AG20443 (cell line): ENCODE measurements at places on chromosomes 2 and 18.

DNA sequence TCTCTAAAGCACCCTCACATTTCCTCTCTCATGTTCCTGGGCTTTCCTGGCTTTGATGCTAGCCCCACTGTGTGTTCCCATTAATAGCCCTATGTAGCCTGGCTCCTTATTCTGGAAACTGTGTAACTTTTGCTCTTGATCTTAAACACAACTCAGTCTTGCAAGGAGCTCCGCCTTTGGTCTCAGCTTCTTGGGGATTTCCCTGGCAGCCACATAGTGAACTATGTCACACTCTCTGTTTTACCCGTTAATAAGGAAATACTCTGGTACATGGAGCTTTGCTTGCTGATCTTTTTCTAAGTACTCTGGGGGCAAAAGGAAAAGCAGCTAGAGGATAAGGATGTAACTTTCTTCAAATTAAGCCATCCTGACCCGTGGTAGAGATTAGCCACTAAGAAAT lies 259.3 kb downstream of the NEDD4L start:
- no peak for DNase-seq

DNA sequence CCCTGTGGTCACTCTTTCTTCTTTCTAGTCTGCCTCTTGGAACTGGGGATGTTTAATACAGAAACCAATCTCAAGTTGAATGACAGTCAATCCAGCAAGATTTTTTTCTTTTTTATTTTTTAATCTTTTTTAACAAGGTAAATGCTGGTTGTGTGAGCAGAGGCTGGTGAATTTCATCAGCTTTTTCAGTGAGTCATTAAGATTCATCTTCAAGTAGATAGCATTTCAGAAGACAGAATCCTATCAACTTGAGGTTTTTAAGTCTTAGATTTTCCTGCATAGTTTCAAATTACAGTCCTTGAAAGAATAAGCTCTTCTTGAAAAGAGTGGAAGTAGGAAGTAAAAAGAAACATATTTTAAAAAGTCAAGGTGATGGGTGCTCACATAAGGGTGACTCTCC lies 12.4 kb downstream of the SLC8A1 start:
- DNase-seq, result no peak

DNA sequence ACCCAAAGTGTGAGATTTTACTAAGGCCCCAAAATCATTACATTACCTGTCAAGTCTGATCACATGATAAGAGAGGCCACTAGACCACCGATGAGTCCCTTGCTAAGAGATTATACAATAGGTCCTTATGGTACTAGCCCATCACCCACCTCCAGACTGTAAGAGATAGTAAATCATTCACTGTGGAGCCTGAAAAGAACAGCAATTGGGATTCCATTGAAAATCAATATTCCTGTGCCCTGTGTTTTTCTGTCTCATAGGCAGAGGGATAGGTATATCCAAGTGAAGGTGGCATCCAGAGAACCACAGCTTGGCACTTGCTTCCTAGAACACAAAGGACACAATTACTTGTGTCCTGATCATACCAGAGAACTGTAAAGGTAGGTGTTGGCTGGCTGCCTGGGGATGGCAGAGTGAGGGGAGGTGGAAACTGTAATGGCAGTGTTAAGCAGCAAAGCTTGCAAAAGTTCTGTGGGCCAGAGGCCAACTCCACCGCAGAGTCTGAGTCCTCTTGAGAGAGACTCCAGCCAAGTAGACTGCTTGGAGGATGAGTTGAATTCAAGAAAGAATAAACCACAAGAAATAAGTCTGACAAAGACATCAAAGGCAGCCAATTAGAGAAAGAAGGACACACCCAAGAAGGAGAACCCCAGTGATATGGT lies 102.0 kb upstream of the PIEZO2 start:
- peak; percentile 75 for DNase-seq

DNA sequence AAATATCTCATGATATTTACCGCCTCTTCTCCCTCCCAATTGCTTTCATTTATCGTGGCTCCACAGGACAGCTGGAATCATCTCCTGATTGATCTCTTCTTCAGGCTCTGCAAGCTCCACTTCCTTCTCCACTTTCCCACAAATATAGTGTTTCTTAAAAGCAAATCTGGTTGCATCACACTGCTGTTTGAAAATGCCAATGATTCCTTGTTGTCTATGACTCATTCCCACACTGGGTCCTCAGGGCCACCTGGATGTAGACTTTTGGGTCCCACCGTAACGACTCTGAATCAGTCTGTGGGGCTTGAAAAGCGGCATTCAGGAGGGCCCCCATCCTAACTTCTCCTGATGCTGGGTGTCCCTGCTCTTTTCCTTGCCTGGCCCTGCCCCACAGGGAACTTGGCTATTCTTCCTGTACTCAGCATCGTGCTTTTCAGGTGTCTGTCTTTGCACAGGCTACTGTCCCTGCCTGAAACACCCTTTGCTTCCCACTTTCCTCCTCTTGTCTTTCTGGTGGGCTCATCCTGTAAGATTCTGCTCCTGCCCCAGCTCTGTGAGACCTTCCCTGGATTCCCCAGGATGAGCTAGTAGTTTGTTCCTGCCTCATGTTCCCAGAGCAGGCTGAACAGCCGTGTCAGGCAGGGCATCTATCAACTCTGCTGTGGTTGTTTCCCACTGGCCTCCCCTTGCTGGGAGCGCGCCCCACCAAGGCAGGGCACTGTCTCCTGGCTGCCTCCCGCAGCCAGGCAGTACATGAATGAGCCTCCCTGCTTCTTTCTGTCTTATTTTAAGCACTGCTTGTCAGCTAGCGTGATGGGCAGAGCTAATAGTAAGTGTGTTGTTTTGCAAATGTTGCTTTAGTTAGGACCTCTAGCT lies 111.9 kb downstream of the KCTD1 start:
- peak; percentile 68 for DNase-seq

DNA sequence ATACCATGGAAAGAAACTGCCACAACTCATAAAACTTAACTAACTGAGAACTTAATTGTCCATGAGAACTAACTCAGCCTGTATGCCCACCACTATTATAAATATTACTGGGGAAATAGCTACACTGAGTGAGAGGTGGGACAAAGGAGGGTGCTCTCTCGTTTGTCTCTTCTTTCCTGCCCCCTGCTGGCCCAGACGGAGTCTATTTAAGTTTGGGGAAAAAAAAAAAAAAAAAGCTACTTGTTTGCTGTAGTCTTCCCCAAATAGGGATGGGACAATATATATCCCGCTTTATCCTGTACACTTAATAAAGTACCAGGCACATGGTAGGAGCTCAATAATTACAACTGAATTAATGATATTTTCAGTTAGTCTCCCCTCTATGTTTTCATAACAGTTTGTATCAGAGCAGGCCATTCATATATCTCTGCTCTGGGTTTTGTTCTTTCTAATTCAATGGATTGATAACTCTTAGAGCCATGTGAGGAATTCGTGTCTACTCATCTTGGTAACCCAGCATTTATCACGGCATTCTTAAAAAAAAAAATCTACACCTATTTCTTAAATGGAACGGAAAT lies 647.6 kb upstream of the PKDCC start:
- DNase-seq, result peak; percentile 8

- no peak for DNase-seq
These were observed 58.2 kb downstream of the PPP1R1C start for GRCh38 chr2:182043861-182044260.

GRCh38 chr2:201116959-201117734 lies 1.2 kb downstream of the CFLAR start:
- DNase-seq, result peak; percentile 67

GRCh38 chr2:10721396-10722251 lies at the start of gene ATP6V1C2:
ATP6V1C2 (plus strand) TSS chr2:10721630; CDS start chr2:10722850, 1,220 bp downstream.
- peak; percentile 46 for DNase-seq

DNA sequence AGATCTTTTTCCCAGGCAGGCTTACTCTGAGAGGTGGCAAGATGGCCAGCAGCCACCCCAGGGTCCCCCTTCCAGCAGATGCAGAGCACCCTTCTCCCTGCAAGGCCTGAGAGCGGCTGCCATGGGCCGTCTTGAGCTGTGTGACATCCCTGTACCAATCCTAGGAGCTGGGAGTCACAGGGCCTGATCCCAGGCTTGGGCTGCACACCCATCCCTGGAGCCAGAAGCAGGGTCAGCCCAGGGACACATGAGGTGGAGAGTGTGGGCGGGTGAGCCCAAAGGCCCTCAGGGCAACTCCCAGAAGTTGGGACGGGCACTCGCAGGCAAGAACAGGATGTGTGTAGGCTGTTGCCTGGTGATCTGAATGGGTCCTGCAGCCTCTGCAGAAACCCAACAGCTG lies 40.5 kb downstream of the CROCC2 start:
- DNase-seq, result peak; percentile 62

GRCh38 chr2:111534910-111535352 lies 349.1 kb downstream of the ANAPC1 start:
- DNase-seq, result peak; percentile 20

- no peak for DNase-seq
These were observed 5.9 kb downstream of the VAPA start for GRCh38 chr18:9919564-9920232.

- no peak for DNase-seq
These were observed 136.7 kb downstream of the ACKR3 start for GRCh38 chr2:236706288-236706687.

- DNase-seq, result no peak
These were observed 212.1 kb downstream of the TTC32 start for GRCh38 chr2:19689646-19690168.

DNA sequence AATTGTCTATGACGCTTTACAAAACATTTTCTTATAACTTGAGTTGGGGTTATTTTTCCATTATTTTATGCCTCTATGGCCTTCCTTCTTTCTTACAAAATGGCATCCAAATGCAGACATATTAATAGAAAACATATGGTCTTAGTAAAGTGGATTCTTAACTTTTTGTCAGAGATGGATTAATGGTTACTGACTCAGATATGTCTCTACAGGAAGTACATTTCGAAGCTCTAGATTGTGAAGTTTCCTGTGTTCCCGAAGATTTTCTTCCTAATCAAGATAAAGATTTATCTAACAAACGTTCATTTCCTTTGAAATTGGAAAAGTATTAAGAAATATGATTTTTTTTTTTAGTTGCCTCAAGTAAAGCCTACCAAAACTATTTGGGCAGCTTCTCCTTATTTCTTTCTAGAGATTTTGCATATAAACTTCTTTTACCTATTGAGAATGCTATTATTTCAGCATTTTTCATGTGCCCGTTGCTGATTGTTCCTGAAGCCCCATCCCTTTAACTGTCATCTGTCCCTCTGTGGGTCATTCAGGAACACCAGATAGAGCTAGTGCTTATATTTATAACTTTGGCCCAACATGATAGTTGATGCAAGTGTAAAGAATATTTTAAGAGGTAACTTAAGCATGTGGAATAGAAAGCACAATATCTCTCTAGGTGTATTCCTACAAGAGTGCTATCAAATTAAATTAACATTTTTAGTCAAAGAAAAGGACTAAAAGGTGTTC lies 498.0 kb downstream of the CCDC85A start:
- no peak for DNase-seq
